ENCODE measurements at places on chromosomes 2 and 18.

GRCh38 chr2:154368153-154368552, 330.3 kb upstream of the KCNJ3 start:
- DNase-seq = no peak

DNA sequence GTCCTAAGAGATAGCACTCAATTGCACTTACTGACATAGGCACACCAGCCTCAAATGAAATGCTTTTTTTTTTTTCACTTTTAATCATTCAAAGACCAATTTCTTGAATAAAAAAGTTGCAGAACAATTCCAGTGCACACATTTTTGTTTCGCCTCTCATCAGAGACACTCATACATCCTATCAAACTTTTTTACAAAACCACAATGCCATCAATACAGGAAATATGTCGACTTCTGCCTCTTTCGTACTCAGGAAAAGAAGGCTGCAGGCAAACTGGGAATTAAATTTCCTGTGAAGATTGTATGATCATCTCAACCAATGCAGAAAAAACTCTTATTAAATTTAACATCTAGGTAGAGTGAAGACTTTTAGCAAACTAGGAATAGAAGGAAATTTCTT, 112.4 kb downstream of the DNER start:
- DNase-seq = no peak

DNA sequence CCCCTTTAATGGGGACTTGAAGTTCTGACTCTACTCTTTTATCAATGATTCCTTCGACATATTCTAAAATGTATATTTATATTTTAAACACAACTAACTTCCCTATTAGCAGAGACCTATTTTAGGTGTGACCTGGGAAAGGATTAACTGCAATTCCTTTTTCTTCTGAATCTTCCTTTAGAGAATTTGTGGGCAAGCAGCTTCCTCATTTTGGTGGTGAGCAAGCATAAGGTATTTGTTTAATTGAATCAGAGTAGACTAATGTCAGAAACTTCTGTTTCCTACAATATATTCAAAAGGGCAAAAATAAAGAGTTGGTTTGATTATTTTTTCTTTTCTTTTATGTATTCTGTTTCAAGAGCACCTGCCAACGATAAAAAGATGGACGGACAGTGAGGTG, 237.0 kb downstream of the IKZF2 start:
- peak; percentile 46 for DNase-seq

GRCh38 chr2:178874529-178875240, 67.5 kb upstream of the TTN start:
- no peak for DNase-seq

GRCh38 chr2:15833731-15834130, 106.6 kb upstream of the MYCN start:
- no peak for DNase-seq

GRCh38 chr2:118176601-118177000, 88.3 kb downstream of the INSIG2 start:
- no peak for DNase-seq

DNA sequence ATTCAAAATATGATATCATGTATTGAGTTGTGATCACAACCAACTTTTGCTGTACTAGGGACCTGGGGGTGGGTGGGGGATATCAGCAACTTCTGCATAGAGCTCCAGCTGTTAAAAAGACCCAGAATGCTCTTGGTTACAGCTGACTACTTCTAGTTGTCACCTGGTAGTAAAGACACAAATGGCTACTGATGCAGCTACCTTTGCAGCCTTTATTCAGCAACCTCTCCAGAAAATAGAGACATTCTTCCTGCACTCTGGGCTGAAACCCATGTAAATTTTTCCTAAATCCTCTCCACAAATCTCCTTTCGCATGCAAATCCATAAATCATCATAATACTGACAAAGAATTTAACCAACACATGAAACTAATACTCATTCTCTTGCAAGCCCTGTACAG, 238.3 kb downstream of the TCF4 start:
- no peak for DNase-seq

GRCh38 chr2:44097322-44097907, 71.3 kb upstream of the PPM1B start:
- DNase-seq = no peak

DNA sequence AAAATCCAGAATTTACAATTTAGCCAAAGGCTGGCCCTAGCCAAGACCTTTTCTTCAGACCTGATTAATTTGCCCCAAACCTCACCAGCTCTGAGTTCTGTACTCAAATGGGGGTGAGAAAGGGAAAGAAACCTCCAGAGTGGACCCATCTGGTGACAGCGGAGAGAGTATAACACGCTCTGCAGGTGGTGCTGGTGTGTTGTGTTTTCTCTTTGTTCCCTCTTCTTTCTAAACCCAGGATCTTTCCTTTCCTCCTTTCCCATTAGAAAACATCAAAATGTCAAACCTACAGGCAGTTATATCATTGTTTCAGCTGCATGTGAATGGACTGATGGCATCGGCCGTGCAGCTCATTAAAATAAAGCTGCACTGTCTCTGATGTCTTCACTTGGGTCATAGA, 253.2 kb upstream of the SP5 start:
- no peak for DNase-seq

- DNase-seq = no peak
These were observed 271.5 kb upstream of the LYPD1 start for GRCh38 chr2:132941296-132942020.

DNA sequence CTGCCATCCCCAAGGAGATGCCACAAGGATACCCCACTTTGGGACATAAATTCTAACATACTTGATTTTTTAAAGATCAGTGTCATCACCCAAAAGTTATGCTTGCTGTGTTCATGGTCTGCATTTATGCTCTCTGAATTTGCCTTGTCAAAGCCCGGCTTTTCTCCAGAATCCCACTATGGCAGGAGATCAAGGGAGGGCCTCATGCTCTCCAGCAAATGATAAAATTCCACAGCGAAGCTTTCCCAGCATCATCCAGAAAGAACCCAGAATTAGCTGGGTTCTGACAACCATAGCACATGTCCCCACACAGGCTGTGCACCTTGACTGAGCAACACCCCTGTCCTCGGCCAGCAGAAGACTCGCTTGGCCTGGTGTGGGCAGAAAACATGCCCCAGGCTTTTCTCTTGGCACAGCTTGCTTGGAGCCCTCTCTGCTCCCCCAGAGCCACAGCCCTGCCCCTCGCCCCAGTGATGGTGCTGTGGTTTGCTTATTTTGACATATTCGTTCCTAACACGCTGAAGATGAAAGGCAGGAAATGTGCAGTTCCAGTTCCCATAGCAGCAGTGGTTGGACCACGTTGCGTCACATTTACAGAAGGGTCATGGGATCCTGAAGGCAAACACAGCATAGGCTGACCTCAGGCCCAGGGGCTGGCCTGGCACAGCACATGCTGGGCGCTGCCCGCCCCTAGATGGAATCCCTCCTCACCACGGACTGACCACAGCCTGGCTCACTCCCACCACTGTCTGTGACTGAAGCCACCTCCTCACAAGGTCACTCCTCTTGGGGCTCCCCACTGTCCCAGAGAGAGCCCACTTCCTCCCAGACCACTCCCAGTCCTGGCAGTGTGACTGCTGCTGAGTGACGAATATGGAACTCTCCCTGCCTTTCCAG, 14.1 kb upstream of the CHRNA1 start:
- peak; percentile 77 for DNase-seq

GRCh38 chr2:209147981-209148380, 275.9 kb upstream of the MAP2 start:
- no peak for DNase-seq

GRCh38 chr18:59220164-59220783, 316 bp downstream of the GRP start:
- DNase-seq = no peak

GRCh38 chr2:200380833-200381542, 74.5 kb downstream of the SPATS2L start:
- DNase-seq = no peak

DNA sequence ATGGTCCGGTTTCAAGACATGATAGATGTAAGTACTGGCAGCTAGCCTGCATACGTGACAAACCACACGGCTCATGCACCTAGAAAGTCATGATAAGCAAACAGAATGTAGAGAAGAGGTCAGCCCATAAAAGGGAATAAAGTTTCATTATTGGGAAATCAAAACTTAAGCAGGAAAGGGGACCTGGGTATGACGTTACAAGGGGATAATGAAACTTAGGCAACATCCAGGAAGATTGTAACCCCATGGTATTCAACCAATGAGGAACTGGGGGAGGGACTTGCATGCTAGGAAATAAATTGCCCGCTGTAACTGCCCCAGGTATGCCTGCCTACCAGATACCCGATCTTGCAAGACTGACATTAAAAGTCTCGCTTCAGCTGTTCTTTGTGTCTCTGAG, 1679.0 kb downstream of the SUCLG1 start:
- no peak for DNase-seq

DNA sequence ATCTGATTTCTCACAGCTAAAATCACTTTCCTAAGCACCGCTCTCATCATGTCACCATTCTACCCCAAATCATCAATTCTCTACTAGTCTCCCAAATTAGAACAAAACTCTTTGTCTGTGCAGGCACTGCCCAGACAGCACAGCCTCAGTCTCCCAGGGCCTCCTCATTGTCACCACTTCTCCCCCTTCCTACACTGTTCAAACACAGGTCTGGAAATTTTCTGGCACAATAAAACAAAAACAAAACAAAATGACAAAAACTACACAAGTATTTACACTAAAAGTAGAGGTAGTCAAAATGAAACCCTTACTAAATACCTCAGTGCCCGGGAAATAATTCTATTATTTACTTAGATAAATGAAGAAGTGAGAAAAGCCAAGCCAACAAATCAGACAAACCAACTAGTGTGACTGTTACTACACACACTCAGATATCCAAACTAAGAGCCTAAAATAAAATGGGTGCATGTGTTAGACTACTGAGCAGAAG, 156.2 kb upstream of the DNMT3A start:
- no peak for DNase-seq

DNA sequence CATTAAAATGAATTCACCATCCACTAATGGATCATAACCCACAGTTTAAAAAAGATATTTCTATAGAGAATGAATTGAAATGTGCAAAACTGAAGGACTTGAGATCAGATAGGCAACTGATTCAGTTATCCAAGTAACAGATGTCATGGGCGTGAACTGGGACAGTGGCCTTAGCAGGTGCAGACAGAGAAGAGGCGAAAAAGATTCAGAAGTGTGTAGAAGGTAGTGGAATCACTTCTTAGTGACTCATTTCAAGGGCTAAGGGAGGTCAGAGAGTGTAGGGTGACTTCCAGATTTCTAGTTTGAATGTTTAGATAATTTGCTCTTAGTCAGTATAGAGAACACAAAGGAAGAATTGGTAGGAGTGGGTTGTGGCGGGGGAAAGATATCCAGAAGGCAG, 79.7 kb downstream of the EHBP1 start:
- no peak for DNase-seq

DNA sequence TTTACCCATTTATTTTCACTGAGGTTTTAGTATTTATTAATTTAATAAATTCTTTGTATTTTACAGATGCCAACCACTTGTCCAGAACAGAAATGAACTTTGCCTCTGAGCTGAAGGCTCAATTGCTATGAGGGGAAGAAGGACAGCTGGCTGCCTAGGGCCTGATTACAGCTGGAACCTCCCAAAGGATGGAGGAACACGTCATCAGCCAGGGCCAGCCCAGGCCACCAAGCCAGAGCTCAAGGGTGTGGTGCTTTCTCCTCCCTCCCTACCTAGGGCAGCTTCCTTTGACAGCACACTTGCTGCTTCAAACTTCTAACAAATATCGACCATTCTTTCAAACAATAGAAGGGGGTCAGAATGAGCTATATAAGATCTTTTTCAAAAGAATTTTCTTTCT, 19.7 kb upstream of the RIOK3 start:
- no peak for DNase-seq

GRCh38 chr18:6661692-6662415, 67.7 kb upstream of the ARHGAP28 start:
- no peak for DNase-seq

DNA sequence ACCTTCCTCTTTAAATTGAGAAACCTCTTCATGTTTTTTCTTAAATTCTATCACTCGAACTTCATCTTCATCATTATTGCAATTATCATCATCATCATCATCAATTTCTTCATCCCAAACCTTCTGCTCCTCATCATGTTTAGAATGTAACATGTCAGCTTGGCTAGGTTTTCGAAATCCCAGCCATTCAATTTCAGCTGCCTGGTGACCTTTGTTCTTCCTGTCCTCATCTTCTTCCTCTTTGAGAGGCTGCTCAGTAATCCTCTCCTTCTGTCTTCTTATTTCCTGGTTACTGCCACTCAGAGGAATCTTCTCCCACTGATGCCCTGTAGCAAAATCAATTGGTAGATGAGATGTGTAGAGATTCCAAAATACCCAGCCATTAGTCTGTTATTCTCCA, 4.2 kb downstream of the ERMN start:
- DNase-seq = peak; percentile 23

DNA sequence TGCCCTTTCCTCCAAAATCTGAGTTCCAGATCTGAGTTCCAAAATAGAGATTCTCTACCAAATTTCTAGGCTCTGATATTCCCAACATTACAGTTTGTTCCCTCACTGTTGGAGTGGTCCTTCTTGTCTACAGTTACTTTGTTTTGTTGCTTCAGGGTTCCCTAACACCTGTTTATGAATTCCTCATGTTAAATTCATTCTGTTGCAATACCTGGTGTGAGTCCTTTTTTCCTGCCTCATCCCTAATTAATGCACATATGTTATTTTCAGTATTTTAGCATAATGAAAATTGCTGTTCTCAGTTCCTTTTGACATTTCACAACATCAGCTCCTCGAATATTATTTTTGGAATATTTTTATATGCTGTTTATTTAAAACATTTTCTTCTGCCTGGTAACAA, 16.2 kb downstream of the SERPINB13 start:
- DNase-seq = no peak

GRCh38 chr18:3649633-3650426, 199.9 kb downstream of the TGIF1 start:
- no peak for DNase-seq

GRCh38 chr2:177036747-177037146, 175.8 kb upstream of the HNRNPA3 start:
- DNase-seq = no peak

Data from Kasumi-1 (cell line).